ENCODE measurements at places on chromosomes 4 and X.

DNA sequence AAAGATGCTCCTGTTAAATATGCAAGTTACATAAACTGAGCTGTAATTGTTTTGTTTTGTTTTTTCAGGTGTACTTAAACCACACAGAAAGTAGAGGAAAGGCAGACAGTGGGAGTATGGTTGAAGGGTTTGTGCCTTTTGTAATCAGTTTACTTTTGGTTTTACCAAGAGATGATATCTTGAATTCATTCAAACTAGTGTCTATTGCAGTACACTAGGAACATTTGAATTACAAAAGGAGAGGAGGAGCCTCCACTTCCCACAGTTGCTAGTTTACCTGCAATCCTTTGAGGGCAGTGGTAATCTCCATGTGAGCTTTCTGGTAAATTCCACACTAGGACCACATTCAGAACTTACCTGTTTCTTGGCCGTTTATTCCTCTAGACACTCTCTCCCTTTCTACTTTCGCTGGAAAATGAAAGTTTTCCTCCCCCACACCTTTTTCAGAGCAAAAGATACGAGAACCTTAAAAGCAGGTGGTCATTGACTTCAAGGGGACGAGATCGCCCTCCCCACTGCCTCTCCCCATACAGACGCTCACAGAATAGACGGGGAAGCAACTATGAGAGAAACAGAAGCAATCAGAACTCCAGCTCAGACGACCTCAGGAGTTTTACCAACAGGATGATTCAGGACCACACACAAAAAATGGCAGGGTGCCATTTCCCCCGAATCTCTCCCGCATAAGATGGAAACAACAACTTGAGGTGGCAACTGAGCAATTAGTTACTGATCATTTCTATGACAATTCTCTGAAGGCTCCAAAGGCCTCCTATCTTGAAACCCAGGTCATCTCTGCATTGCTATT, 3.3 kb downstream of the RBM47 start:
- DNase-seq = no peak

DNA sequence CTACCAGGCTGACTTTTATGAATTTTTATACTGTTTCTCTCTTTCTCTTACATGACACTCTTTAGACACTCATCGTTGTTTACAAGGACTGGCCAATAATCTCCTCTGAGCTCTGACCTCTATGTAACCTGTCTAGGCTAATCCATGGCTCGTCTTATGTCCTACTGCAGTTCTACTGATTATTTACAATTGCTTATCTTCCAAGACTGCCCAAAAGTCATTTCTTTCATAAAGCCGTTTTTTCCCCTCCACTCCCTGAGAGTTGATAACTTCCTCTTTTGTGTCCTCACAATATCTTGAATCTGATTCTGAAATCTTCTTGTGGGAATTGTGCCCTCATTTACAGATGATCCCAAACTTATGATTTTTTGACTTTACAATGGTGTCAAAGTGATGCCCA, 18.3 kb upstream of the SNCA start:
- DNase-seq = no peak

DNA sequence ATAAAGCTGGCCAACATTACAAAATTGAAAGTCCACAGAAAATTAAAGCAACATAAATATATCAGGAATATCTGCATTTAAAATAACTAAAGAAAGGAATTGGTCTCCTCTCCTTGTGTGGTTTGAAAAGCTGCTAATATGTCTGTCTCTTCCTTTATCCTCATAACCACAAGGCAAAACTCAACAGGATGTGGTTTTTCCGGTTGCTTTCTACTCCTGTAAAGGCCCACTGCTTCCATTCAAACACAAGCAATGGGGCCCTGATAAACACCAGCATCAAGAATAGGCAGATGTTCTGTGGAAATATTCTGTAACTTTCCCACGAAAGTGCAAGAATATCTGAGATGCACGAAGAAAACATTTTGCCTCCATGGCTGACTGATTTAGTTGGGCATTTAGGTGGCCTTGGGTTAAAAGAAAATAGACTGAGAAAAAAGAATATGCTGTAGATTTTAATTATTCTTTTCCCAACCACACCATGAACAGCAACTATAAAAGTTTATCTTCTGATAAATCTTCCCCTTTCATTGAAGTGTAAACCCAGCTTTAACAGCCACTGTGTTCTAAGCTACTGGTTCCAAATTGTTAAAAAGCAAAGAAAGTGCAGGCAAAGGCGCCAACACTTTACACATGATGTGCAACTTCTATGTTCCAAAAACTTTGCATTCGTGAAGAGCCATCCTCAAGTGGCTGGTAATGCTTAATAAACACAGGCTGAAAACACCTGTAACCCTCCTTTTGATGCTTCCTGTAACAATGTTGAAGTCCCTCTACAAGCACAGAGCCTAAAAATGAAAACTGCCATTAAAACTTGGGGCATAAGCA, 50.5 kb upstream of the NDST3 start:
- DNase-seq = no peak

DNA sequence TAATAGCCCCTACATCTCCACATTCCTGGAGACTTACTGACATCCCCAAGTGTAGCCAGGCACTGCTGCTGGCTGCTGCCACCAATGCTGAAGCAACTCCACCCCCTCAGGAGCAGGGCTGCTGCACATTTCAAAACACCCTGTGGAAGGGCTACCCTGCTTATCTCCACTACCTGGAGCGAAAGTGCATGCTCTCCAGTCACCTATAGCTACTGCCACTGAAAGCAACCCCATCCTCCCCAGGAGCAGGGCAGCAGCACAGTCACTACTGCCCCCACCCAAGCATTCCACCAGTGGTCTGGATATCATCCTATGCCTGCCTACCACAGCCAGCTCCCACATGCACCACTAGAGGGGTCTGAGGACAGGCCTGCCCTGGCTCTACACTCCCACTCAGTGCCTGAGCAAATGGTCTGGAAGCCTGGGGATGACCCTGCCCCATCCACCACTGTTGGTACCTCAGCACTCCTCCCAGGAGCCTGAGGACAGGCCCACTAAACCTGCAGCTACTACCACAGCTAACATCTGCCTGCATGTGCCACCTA, 55.3 kb downstream of the MANBA start:
- no peak for DNase-seq

DNA sequence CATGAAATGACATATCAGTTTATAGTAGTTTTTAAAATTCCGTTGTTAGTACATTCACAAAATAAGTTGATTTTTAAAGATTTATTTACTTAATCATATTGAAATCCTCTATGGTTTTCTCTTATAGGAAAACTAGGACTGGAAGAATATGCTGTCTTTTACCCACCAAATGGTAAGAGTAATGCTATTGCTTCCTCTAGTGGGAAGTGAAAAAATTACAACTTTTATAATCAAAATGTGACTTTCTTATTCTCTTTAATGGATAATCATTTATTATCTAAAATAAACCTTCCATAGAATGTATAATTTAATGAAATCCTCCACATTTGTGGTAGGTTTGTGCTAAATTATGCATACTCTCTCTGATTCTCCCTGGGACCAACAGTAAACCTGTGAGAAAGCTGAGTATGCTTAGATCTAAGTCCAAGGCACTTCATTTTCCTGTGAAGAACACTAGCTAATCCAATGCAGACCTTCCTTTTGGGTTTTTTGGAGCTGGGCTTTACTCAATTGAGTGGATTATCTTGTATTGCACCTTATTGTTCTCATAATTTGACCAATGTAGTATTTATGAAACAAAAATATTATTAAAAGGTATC, 136.2 kb downstream of the TBC1D19 start:
- DNase-seq = no peak

GRCh38 chr4:97105347-97106099, 1037.8 kb downstream of the STPG2 start:
- no peak for DNase-seq

GRCh38 chr4:83851261-83852084, 315.6 kb downstream of the GPAT3 start:
- DNase-seq = no peak

GRCh38 chrX:106898462-106898861, 4.7 kb downstream of the RIPPLY1 start:
- no peak for DNase-seq

- no peak for DNase-seq
These were observed 52.8 kb downstream of the TBC1D14 start for GRCh38 chr4:6962211-6963041.

DNA sequence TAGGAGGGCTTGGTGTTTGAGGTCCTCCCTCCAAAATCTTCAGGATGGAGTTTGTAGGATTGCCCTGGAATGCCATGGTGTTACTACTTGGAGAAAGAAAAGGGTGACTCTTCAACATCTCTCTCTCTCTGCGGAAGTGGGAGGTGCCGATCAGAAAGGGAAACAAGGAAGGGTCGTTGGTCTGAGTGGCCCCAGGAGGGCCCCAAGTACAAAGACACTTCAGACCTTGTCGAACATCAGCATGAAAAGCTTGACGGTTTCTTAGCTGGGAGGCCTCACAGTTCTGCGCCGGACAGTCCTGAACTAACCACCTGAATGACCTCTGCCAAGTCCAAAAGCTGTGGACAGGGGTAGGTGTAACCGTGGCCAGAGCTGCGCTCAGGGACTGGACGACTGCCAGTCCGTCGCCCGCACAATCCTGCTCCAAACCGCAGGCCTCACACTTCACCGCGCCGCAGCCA, 646 bp upstream of the GSX2 start:
- no peak for DNase-seq

DNA sequence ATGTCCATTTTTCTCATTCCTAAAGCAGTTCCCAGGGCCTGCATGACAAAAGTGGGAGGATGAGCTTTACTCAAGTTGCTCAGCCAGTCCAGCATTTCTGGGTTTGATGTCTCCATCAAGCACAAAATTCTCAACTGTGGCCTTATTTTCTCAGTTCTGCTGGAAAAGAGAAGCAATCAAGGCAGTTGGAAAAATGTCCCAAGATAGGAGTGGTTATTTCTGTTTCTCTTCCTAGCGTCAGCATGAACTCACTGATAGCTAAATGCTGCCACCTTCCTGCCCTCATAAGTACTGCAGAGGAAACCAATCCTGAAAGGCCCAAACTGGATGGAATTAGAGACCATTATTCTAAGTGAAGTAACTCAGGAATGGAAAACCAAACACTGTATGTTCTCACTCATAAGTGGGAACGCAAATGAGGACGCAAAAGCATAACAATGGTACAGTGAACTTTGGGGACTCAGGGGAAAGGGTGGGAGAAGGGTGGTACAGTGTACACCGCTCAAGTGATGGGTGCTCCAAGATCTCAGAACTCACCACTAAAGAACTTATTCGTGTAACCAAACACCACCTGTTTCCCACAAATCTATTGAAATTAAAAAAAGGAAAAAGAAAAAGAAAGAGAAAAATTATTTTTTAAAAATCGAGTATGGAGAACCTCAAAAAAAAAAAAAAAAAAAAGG, 29.6 kb downstream of the ADH7 start:
- peak; percentile 36 for DNase-seq

GRCh38 chr4:47444031-47444430, 19.5 kb downstream of the COMMD8 start:
- DNase-seq = no peak

DNA sequence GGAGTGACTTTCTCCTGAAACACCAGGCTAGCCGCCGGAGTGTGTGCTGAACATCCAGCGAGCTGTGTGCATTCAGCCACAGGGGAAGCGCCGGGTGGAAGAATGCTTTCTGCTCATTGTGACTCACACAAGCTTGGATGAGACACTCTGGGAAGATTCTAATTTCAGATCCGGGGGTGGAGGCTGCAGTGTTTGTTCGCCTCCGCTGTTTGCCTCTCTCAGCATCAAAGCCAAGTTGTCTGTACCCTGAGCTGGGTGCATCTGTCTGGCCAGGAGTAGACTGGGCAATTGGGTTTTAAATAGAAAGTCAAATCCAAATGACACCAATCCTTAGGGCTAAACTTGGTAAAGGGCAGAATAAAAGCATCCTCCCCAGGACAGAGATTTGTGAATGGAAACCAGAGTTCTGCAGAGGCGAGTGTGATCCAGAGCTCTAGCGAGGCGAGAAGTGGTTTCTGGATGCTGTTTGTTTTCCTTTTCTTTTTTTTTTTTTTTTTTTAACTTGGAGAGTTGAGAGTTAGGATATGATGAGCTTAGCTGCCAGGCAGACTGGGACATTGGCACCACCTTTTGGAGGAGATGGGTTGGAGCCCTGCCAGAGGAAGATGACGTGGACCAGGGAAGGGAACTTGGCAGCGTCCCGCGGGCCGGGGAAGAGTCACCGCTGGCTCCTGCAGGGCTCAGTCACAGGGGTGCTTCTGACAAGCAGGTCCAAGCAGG, 196.0 kb upstream of the PSAPL1 start:
- no peak for DNase-seq

- DNase-seq = no peak
These were observed 216.9 kb upstream of the NEIL3 start for GRCh38 chr4:177092807-177093206.

DNA sequence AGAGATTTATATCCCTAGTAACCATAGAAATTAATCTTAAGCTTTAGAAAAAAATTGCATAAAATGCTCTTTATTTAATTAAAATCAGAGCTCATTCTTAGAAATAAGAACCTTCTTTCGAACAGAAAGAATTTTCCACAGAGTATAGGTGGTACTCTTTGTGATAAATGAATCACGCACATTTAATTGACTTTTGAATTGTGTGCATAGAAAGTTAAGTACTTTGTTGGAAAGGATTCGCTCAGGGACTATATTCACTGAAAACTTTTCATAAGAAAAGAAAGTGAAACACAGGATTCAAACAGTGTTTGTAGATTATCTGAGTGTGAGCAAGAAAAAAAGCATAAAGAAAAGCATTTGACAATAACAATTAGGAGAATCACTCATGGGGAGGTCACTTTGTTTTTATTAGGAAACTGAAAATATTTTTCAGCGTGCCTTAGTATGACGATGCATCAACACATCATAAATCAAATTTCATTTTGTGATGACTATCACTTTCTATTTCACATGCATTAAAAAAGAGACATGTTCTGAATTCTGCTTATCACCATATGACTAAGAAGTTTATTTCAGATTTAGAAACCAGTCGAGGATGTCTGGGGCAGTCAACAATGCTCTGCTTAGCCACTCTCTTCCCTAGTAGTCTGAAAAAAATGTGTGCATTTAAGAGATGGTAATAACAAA, 49.5 kb downstream of the STX18 start:
- DNase-seq = no peak

GRCh38 chr4:139535871-139536234, 20.2 kb downstream of the SETD7 start:
- DNase-seq = no peak

GRCh38 chr4:136864604-136865185, 667.6 kb downstream of the PCDH18 start:
- no peak for DNase-seq

- DNase-seq = no peak
These were observed 24.3 kb upstream of the GPRIN3 start for GRCh38 chr4:89331686-89332544.

GRCh38 chrX:55818673-55819375, 101.3 kb downstream of the RRAGB start:
- no peak for DNase-seq

- no peak for DNase-seq
These were observed 50.6 kb downstream of the GBA3 start for GRCh38 chr4:22743290-22743689.

GRCh38 chr4:87575408-87575807, 32.9 kb upstream of the DSPP start:
- no peak for DNase-seq

- no peak for DNase-seq
These were observed 44.5 kb downstream of the MAGEB16 start for GRCh38 chrX:35842674-35843073.

All from activated CD8-positive, alpha-beta memory T cell treated with anti-CD3 and anti-CD28 coated beads for 1 hour (primary cell).